ENCODE measurements at places on chromosomes 3 and 15.

GRCh38 chr3:53114011-53114400, 16.2 kb downstream of the RFT1 start:
- peak; percentile 83 for DNase-seq

DNA sequence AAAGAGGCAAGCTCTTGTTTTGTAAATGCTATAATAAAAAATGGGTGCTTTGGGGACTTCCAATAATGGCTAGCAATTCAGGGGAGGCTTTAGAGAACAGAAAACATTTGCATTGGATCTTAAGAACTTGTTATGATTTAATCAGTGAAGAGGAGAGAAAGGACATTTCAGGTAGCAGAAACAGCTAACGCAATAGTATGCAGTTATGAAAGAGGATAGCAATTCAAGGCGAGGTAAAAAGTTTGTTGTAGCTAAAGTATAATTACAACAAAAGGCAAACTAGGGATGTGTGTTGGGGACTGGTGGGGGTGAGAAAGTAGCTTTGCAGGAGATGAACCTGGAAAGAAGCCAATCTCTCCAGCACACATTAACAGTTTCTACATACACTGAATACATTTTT, 558.7 kb upstream of the SEMA6D start:
- no peak for DNase-seq

DNA sequence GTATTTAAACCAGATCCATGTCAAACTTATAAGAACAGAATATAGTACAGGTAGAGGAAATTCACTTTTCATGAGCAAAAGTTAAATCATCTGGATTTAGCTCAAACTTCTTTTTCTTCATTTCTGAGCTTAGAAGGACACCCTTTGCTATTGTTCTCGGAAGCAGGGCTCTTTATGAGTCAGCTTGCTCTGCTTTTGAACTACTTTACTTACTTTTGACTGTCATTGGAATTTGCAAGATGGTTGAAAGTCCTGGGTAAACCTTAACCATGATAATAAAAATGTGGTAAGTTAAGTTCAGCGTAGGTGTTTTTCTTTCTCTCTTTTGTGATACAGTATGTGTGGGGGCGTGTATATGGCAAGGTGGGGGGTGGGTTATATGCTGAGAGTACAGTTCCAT, 312.7 kb upstream of the DPH6 start:
- no peak for DNase-seq

DNA sequence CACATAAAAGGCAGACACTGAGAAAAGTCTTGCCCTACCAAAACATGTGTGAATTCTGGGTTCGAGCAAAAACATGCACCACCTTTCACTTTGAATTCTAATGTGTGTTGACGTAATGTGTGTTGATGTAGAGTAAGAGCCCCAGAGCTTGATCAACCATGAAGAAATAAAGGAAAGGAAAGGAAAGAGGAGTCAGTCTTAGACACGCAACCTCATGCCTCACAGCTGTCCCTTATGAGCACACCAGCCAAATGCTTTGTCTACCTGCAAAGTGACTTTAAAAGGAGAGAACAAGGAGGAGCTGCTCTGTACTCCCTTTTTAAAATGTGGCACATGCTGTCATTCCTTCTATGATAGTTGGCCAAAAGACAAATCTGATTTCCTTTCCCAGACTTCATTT, 80.8 kb downstream of the RFTN1 start:
- no peak for DNase-seq

DNA sequence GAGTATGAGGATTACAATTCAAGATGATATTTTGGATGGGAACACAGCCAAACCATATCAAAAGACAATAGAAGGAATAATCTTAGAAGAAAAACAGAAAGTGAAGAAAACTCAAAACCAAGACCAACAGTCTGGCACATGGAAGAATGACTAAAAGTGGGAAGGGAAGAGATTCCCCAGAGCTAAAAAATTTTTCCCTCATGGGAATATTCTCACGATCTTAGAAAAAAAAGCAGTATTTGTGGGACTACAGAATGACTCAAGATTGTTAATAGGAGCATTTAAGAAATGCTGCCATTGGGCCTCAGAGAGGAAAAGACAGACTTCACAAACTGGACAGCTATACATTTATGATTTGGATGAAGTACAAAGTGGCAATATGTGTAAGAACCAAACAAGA, 18.3 kb downstream of the OSTN start:
- DNase-seq: no peak

Measured in stimulated activated CD4-positive, alpha-beta T cell treated with anti-CD3 and anti-CD28 coated beads, Interleukin-1b, Interleukin-23, amount 100 ng/mL, for 4 hours (primary cell).